ENCODE measurements at places on chromosomes 4 and X.

GRCh38 chr4:15914291-15914690, 24.2 kb downstream of the FGFBP1 start:
- no peak for DNase-seq

DNA sequence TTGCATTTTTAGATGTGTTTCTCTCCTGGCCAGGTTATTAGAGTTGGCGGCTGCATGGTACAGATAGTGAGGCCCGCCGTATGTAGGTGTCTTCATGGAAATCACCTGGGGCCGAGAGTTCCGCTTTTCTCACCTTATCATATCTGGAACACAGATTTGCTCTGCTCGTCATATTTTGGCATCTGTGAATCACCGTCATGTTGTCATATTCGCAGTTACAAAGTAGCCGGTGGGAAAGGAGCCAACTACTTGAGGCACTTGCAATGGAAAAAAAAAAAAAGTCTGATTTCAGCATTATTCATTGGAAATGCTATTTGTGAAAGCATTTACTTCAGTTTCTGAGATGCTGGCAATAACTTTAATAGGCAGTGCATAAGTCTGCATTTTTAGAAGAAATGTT, 1715.2 kb upstream of the TENM3 start:
- DNase-seq, result no peak

- no peak for DNase-seq
These were observed 34.7 kb downstream of the VSIG4 start for GRCh38 chrX:66004928-66005829.

DNA sequence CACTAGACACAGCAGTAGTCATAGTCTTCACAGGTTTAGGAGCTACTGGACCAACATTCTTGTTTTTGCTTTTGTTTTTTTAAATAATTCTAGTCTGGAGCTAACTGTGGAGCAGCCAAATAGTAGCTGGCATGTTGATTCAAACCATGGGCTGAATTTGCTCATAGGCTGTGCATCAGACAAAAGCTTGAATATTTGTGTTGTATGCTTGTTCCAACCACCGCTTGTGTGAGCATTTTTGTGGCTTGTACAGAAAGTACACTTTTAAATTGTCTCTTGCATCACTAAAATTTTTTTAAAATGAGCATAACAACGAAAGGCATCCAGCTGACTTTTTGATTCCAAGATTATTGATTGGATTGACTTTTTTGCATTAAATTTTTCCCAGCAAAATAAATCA, 39.6 kb downstream of the CCNI start:
- DNase-seq, result no peak

- no peak for DNase-seq
These were observed 50.0 kb upstream of the PASD1 start for GRCh38 chrX:151513472-151513871.

- DNase-seq, result no peak
These were observed 169.9 kb upstream of the FMR1 start for GRCh38 chrX:147741776-147742175.

- no peak for DNase-seq
These were observed 192.9 kb upstream of the TBL1X start for GRCh38 chrX:9271789-9272525.

- DNase-seq, result no peak
These were observed 91.8 kb downstream of the STOX2 start for GRCh38 chr4:183996868-183997267.

DNA sequence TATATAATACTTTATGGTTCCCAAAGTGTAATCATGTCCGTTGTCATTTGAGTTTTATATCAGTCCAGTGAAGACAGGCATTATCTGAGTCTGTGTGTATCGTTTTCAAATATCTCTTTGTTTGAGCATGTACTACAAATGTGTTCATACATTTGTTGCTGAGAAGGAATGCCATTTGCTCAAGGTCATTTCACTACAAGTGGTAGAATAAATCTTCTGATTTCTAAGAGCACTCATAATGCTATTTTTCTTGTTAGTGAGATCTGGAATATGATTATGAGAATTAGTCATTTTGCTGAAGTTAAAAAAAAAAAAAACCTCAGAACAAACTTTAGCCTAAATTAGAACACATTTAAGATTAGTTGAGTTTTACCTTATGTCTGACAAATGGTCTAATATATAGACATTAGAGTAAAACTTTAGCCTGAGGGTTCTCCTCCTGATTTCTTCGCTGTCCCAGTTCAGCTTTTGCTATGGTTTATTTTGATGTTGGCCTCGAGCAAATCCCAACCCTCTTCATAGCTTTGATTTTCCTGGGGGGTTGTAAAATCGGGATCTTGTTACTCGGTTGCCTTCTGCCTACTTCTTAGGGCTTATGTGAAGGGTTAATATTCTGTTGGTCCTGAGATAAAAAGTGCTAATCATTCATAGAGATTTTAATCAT, 87.1 kb downstream of the TMEM131L start:
- DNase-seq, result no peak

- no peak for DNase-seq
These were observed 96.2 kb upstream of the KLHL13 start for GRCh38 chrX:118212817-118213183.

GRCh38 chrX:153469811-153470410, 465 bp downstream of the HAUS7 start:
- no peak for DNase-seq

DNA sequence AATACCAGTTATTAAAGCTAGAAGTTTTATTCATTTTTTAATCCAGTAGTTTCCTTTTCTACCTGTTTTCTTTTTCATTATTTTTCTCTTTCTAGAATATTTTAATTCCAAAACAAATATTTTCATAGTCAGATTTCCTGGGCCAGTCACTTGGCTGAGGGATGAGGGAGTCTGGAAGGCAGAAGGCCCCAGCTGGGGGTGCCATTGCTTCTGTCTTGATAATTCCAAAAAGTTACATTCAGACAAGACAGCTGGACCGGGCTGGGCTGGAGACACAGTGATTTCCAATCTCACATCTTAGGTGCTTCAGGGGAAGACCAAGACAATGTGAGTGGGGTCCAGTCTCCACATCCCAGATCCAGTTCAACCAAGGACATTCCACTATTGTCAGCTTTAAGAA, 263.5 kb downstream of the TMA16 start:
- DNase-seq, result no peak

DNA sequence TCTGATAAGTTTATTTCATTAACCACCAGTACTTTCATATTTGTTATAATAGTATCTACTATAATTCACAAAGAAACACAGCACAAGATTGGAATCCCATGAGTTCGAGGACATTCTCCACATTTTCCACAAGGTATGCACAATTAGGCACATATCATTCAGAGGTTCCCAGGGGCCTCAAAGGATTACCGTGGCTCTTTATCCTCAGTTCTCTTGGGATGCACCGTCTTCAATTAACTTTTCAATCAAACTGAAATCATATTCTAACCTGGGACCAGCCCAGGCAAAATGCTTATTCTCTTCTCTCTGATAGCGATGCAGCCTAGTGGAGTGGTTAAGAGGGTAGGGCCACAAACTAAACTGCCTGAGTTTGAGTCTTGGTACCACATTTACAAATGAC, 242.6 kb upstream of the RASGEF1B start:
- no peak for DNase-seq

DNA sequence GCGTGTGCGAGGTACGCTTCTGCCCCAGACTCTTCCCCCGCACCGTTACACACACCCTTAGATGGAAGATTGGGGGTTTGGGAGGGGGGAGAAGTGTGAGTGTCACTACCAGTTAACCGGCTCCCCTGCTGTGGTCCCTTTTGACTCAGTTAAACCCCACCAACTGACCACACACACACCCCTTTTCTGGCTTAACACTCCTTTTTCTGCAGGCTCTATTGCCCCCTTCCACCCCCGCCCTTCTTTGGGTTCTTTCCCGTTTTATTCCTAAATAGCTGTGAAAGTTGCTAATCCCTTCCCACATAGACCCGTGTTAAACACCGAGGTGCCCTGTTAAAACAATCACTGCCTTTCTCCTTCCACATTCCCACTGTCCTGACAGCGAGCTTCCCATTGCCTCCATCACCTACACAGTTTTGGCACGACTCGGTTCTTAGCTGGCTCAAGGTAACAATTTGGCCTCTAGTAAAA, 3.7 kb upstream of the NR3C2 start:
- no peak for DNase-seq

- no peak for DNase-seq
These were observed 285.5 kb downstream of the TEX13C start for GRCh38 chrX:125605145-125605544.

DNA sequence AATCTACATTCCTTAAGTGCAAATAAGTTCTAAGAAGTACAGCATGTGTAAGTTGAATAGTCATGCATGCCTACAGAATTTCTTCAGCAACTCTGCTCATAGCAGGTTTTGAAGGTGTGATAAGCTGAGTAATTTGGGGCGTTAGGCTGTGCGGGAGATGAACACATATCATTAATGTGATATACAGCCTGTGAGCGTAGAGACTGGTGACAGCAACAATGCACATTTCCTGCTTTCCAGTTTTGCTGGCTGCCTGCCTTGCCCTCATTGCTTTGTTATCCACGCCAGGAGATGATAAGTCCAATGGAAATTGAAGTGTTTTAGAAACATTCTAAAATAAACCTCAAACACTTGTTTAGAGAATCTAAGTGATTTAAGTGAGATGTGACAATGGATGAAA, 1709.4 kb downstream of the ARAP2 start:
- no peak for DNase-seq

GRCh38 chr4:78059524-78059889, 2.4 kb downstream of the FRAS1 start:
- DNase-seq, result no peak

- no peak for DNase-seq
These were observed 24.1 kb upstream of the OCIAD2 start for GRCh38 chr4:48930654-48931053.

GRCh38 chrX:93264261-93265002, 408.9 kb downstream of the NAP1L3 start:
- DNase-seq, result no peak

- no peak for DNase-seq
These were observed 53.9 kb downstream of the PROM1 start for GRCh38 chr4:16029886-16030285.

GRCh38 chr4:93646233-93646930, 182.2 kb upstream of the ATOH1 start:
- no peak for DNase-seq
